ENCODE measurements at places on chromosomes 1 and 21. TPM values are rescaled to one million over a fixed set of nuclear protein-coding genes. Genes with fewer than 3 reads are reported as not detected.
A peak's percentile ranks its signal among the peaks of the same experiment; 100 is the strongest.

DNA sequence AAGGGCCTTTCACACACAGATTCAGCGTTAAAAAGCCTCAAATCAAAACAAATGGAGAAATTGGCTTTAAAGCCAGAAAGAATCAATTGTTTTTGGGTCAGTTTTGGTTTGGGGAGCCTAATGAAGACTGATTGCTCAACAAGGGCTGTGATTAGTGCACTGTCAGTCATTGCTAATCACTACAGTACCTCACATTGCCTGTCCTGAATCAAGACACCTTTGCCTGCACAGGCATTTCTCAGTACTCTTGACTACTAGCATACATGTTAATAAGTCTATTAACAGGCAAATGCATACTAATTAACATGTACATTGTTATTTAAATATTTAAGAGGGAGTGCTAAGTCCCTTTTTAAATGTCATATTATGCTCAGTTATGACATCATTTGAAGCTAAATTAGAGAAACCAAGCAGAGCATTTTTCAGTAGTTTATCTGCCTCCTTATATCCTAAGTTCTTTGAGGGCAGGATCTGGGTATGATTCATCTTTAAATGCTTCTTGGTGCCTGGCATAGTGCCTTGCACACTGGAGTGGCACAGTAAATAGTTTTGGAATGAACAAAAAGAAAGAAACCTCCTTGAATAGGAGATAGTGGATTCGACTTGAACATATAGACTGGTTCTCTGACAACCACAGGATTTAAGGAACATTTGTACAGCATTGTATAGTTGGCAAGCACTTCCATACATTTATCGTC, 25.8 kb upstream of the CCN1 start:
- DNase-seq: no peak

Gene PCP4
- polyA plus RNA-seq: 20.5 TPM

GRCh38 chr21:32978331-32979270, 47.1 kb upstream of the OLIG2 start:
- DNase-seq: no peak

DNA sequence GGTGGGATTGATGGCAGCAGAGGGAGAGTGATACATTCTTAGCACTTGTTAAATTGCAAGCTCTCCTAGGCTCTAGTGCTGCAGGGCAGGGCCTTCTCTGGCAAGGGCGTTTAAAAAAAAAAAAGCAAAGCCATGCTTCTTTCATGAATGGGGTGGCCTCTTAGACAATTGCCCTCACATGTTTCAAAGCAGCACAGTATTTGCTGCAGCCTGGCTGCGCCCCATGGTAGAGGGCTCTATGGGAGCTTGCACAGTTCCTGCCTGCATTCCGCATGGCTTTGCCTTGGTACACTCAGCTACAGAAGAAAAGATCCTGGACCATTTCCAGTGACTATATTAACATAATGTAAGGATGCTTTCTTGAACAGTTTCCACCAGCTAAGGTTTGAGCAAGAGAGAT, 267.2 kb downstream of the ZNF648 start:
- no peak for DNase-seq

GRCh38 chr1:24858277-24858676, 71.8 kb downstream of the RUNX3 start:
- DNase-seq: no peak

- DNase-seq: no peak
These were observed 183.8 kb upstream of the KCNK2 start for GRCh38 chr1:214898718-214899117.

DNA sequence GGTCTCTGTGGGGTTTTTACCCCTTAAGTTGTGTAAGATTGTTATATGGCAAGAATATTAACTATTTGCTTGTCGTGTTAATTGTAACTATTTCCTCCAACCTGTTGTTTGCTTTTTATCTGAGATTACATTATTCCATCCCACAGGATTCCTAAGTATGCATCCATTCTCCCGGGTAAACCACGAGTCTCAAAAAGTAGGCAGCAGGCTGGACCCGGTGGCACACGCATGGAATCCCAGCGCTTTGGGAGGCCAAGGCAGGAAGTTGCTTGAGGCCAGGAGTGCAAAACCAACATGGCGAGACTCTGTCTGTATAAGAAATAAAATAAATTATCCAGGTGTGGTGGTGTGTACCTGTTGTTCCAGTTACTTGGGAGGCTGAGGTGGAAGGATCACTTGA, 12.6 kb upstream of the RSPO1 start:
- DNase-seq: no peak

DNA sequence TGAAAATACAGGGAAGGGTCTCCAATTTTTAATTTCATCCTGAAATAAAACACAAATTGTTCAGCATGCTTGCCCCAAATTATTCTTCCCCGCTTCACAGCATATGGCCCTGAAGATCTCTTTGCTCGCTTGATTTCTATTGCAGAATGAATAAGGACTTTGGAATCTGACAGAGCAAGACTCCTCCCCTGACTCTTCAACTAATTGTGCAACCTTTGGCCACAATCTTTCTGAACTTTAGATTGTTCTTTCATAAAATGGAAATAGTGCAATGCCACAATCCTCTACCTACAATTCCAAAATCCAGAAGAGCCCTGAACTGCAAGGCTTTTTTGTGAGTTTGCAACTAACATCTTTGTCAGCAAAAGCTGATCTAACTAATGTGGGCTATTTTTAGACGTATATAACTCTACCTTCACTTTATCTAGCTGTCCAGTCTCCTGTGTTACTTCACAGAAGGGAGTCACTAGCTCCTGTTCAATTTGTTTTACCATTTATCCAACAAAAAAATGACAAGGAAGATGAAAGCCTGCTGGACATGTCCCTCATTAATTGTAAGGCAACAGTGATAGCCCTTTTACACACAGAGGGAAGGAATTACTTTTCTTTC, 13.4 kb downstream of the RNASEL start:
- peak; percentile 56 for DNase-seq

DNA sequence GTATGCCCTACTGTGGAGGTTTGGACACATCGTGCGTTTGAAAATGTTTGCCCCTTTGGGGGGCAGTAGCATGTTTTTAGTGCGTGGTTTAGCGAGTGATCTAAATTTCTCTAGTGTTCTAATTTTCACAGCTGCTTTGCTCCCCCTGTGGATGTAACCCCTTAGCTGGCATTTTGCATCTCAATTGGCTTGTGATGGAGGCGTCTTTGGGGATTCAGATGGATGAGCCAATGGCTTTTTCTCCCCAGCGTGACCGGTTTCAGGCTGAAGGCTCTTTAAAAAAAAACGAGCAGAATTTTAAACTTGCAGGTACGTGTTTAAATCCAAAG, 836 bp downstream of the CDC7 start:
- DNase-seq: no peak

GRCh38 chr1:54153535-54154439, 987 bp upstream of the CDCP2 start:
- peak; percentile 45 for DNase-seq

DNA sequence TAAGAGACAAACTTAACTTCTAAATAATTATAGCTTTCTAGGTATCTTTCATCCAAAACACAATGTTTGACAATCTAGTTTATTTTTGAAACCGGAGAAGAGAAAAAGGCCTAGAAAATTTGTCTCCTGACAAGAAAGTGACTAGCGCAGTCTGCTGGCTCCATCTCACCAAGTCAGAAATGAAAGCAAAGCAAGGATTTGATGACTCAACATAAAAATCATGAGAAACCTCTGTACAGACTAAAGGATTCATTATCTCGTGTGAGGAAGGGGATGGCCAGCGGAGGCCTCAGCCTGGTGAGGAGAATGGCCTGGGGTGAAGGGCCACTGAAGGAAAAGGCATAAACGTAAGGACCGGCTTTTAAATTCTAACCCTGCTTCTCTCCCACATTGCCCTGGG, 20.0 kb upstream of the TSNAX start:
- no peak for DNase-seq

Gene EPS15
- polyA plus RNA-seq: 34.2 TPM

Gene AIRE
- 14.3 TPM for polyA plus RNA-seq

DNA sequence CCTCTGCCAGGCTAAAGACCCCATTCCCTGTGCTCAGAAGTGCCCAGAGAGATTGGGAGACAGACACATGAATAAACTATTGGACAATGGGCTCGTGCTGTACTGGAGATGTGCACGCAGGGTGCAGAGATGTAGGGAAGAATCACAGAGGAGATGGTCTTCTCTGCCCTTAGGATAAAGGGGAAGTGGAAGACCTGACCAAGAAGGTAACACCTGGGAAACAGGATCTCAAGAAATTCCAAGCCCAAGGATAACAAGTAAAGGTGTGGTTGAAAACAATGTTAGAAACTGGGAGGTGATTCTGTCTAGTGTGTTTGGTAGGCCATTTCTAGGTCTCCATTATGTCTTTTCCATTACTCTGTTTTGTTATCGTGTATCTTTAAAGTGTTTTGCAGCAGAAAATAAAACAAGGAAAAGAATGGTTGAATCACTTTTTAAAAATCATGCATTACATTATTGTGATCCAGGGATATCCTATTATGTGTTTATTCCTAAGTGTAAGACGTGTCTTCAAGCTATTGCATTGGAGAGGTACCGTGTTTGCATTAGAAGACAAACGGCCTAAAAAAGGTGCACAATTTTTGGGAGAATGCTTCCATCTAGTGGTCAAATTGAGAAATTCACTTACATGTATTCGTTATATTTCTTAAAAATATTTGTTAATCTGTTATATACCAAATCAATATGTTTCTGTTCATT, 40.8 kb upstream of the KCTD3 start:
- DNase-seq: peak; percentile 41

Gene MFSD2A
- 27.1 TPM for polyA plus RNA-seq

GRCh38 chr1:112904831-112905261, 51.1 kb downstream of the SLC16A1 start:
- DNase-seq: peak; percentile 95

DNA sequence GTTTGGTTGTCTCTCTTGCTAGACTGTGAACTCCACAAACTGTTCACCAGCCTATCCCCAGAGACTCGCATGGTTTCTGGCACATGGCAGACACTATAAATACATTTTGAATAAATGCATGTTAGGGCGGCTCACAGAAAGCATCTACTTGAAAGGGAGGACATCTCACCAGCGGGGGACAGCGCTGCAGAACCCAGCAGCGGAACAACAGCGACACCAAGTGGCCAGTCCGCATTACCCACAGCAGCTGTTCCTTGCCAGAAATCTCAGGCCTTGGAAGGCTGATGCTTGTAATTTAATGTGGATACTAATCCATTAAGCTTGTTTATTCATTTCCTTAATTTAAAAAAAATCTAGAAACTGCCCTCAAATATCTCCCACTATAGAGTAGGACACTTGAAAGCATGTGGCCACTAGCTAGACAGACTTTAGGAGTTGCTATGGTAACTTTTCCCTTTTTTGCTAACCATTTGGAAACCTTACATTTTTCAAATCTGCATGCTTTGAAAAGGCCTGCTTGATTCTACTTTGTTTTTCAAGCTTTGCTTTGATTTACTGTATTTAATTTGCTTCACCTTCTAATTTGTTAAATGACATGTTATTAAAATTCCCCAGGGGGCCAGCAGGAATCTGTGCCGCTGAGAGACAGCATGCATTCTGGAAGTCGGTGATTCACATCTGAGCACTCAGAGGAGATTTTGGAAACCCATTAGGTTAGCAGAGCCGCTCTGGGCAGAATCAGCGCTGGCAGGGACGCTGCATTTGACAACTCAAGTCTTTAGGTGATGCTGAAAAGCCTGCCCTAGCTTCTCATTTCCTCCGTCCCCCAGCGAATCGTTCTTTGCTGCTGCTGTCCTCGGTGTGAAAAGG, 63.5 kb upstream of the SSX2IP start:
- DNase-seq: peak; percentile 77

DNA sequence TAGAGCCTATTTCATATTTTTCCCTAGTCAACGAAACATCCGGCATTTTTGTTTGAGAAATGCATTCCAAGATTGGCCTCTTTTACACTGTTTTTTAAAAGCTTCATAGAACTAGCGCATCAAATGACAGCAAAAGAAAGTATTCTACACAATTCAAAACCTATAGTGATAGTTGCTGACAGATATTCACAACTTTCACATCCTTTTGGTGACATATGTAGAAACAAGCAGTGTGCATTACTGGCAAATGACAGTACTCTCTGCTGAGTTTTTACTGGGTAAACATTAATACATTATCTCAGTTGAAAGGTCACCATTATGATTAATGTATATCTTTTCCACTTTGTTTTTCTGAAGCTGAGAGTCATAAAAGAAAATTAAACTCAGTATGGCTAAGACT, 135.4 kb upstream of the RGS18 start:
- peak; percentile 31 for DNase-seq

Gene LCA5L
- polyA plus RNA-seq: 2.0 TPM

- DNase-seq: no peak
These were observed 2.8 kb downstream of the DDOST start for GRCh38 chr1:20658166-20658915.

DNA sequence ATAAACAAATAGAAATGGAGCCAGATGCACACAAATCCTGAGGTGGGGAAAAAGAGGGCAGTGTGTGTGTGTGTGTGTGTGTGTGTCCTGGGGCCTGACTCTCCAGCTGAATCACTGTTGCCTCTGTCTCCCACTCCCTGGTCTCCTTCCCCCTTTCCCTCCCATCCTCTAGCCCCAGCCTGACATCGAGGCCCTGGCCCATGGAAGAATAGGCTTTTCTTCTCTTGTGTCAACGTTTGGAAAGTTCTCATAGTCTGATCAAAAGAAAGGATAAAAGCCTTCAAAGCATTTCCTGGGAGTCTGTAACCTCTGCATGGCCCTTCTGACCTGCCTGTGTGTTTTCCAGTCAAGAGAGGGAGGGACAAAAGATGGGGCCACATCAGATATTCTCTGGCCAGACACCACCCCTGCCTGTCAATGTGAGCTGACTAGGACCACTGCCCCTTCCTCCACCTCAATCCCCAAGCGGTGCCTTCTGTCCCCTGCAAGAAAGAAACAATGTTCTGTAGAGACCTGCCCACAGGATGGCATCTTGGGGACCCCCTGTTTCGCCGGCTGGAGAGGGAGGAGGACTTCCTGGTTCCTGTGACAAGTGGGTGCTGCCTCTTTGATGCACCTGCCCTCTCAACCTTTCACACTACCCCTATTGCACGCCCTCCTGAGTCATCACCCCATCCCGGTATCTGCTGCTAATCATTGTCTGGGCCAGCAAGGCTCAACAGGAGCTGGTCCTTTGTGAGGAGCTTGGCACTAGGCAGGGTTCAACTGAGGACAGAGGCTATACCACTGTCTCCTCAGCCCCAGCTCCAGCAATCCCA, 16.2 kb downstream of the KCNJ10 start:
- no peak for DNase-seq

GRCh38 chr1:28761189-28761588, 24.4 kb downstream of the YTHDF2 start:
- DNase-seq: no peak

Gene CYB5RL
- 8.2 TPM for polyA plus RNA-seq

- no peak for DNase-seq
These were observed at the start of gene STUM for GRCh38 chr1:226548256-226549093. Gene STUM (plus strand): TSS chr1:226548764. CDS start chr1:226548905, 141 bp downstream.

GRCh38 chr1:18012686-18013085, 94.9 kb upstream of the IGSF21 start:
- no peak for DNase-seq

- DNase-seq: no peak
These were observed 183.5 kb downstream of the TPR start for GRCh38 chr1:186191511-186191910.

Gene OVAAL
- not detected for polyA plus RNA-seq

- DNase-seq: no peak
These were observed 493.8 kb upstream of the CHRM3 start for GRCh38 chr1:238892612-238893011.
